ENCODE measurements at places on chromosomes 4 and X.

DNA sequence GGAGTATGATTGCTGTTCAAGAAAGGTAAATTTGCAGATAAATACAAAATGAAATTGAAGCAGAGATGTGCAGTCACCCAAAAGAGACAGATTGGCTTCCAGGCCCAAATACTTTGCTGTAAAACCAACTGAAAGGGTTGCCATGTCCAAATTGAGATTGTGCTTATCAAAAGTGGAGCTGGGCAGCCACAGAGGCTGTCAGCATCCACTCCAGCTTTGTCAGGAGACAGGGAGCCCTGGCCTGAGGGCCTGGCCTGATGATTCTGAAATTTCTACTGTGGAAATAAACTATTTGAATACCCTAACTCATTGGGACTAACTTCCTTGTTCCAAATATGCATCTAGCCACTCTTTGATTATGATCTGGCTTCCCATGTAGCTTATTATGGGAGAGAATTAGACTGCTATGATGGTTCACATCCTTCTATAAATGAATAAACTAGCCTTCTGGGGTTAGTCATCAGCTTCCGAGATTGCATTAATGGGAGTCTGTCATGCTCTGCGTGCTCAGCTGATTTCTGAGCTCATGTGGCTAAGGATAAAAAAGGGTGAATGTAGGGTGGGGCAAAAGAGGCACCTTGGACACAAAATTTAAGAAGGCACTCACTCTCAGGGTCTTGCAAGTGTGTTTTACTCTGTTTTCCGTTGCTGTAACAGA lies 48.2 kb downstream of the SLC34A2 start:
- DNase-seq = no peak

- DNase-seq = no peak
Observed at GRCh38 chrX:110847334-110847733, 51.7 kb upstream of the CHRDL1 start.

DNA sequence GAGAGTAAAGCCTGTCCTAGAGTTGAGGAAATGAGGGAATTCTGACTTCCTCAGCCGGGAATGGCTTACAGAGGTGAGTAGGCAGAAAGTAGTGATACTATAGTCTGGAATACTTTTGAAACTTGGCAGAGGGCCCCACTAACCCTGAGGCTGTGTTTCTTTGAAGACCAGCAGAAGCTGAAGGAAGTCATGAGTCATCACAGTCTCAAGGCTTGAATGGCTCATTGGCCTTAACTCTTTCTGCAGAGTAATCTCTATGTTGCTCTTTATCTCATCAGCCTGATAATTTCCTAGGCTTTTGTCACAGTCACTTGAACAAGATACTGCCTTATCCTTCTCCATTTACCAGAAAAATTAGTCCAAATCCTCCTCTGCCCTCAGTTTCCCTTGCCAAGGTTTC lies 80.8 kb downstream of the ANKRD50 start:
- no peak for DNase-seq

GRCh38 chrX:63430026-63430425 lies 78.9 kb upstream of the SPIN4 start:
- DNase-seq = no peak

GRCh38 chr4:89572224-89572858 lies 264.6 kb downstream of the SNCA start:
- DNase-seq = no peak

- DNase-seq = no peak
Observed at GRCh38 chr4:116118221-116118620, 967.2 kb downstream of the TRAM1L1 start.

DNA sequence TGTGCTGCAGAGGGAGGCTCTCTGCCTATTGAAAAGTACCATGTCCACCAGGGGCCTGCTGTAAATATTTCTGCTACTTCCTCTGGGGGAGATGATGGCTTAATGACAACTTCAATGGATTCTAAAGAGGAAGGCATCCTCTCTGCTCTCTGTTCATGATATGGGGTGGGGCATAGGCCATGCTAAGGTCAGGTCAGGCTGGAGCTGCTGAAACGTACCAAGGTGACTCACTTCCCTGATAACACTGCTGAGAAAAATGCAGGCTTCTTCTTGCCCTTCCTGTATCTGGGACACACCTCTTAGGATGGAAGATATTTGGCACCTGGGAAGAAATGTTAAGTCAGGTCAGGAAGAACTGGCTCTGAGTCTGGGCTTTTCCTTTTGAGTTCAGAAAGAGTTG lies 31.5 kb downstream of the HS3ST1 start:
- DNase-seq = no peak

DNA sequence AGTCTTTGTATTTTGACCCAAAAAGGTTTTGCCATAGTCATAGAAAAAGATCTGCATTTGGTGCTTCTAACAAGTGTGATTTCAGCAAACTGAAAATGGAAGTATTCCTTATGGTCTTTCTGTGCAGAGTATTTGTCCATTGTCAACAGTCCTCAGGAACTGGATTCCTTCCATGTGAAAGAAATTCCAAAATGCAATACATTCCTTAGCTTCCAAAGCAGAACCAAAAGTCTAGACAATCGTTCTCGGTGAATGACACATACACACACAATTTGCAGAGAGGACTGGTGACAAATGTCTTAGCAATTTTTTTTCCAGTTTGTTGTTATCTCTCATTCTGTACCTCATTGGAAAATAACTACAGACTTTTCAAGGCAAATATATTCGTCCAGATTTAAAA lies 562.2 kb upstream of the SLIT2 start:
- DNase-seq = no peak
